ENCODE measurements at places on chromosomes 11 and 22.

DNA sequence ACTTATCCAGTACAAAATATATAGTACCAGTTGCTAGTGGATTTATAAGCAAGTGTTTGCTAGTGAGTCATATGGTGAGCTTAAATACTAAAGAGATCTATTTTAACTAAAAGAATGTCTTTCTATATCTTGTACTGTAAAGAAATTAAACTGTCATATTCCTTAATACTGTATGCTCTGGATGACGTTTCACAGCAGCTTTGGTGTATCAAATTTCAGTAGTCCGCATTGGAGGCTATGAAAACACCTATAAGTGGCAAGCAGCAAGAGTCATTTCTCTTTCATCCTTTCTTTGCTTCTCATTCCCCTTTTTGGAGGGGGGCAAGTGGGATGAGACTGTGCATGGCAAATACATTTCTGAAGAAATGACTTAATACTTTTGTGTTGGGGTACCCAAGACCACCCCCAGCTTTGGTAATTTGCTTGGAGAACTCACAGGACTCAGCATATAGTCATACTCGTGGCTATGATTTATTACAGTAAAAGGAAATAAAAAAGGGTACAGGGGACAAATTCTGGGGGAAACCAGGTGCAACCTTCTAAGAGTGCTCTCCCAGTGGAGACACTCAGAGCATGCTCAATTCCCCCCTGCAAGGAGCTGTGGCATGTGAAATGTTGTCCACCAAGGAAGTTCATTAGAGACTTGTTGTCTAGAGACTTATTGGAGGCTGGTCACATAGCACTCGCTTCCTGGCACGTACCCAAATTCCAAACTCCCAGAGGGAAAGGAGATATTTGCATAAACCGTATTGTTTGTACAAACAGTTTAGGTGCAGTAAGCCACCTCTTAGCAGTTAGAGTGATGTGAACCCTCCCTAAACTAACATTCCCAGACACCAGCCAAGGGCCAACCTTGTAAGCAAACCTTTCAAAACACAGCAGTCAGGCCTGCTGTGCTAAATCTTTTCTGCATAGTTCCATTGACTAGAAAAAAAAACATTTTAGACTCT is 210.8 kb downstream of the PGR start:
- no peak for DNase-seq

- no peak for DNase-seq
Observed at GRCh38 chr11:128779036-128779435, 85.2 kb downstream of the FLI1 start.

DNA sequence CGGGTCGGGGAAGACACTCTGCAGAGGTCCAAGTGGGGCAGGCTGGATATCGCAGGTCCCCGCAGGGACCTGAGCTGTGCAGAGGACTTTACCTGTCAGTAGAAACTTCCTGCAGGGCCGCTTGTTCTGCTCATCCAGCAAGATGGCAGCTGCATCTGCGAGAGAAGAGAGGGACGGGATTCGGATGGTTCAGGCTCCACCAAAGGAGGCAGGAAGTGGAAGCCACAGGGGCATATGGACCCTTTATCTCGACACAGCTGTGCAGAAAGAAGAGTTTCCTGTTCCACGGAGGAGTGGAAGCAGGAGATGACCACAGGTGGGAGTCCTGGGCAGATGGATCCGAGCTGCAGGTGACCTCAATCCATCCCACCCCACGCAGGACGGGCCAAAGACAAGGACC is 22.5 kb downstream of the CABP7 start:
- no peak for DNase-seq

DNA sequence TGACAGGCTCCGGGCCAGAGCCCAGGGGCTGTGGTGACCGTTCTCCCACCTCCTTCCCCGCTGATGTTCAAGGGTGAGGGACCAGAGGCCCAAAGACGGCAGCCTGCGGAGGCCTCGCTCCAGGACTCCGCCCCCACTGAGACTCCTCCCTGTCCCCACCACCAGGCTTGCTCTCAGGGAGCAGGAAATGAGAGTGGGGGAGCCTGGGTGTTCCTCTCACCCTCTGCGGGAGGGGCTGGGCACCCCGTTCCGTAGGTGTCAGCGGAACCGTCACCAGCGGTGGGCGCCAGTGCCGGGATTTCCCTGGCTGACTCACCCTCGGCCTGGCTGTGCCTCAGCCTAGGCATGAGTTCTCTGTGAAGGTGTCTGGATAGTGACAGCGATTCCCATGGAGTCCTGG is 15.7 kb downstream of the DAGLA start:
- DNase-seq, result no peak

- no peak for DNase-seq
Observed at GRCh38 chr11:91272089-91272488, 952.5 kb upstream of the FAT3 start.

- no peak for DNase-seq
Observed at GRCh38 chr11:23124996-23125395, 264.7 kb upstream of the CCDC179 start.

DNA sequence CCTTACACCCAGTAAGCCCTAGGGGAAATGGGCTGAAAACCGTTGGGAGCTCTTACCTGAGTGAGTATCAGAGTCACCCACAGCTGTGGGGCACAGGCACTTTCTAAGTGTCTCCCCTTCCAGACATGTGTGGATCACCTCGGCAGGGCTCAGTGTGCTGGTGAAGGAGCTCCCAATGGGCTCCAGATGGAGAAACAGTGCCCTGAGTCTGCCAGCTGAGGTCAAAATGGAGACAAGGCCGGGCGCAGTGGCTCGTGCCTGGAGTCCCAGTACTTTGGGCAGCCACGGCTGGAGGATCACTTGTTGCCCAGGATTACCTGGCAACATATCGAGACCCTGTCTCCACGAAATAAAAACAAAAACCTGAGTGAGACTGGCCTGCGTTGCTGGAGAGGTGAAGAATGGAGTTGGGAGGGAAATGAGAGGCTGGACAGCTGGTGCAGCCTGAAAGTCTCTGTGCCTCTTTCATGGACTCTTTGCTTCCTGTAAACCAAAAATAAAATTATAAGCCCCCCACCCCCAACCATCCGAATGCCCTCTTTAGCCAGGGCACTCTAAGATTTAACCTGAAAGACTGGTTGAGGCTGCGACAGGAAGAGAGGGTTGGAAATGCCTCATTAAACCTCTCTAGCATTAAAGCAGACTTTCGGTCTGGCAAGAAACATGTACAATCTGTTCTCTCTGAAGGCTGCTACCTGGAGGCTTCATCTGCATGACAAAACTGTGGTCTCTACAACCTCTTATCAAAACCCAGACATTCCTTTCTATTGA is 111.8 kb downstream of the SNX19 start:
- no peak for DNase-seq

DNA sequence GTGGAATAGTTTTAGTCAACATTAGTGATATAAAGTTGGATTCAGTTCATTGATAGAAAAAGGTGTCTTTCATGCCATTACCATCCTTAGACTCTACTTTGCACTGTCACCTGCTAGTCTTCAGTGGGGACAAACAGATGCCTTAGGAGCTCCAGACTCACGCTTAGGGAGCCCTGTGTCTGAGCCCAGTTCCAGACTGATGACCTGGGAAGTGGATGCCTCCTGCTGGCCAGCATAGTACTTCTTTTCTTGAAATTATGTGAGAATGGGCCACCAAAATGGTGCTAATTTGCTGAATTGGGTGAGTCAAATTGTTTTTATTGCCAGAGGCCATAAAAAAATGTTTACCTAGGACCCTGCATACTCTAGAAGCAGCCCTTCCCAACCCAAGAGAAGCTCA is 53.9 kb downstream of the NOX4 start:
- DNase-seq, result no peak

GRCh38 chr11:121810291-121810690 is 305.7 kb downstream of the BLID start:
- no peak for DNase-seq

GRCh38 chr11:134331354-134332188 is at the start of gene GLB1L2:
GLB1L2 (plus strand) TSS chr11:134331988; CDS start chr11:134332062, 74 bp downstream.
- peak; percentile 89 for DNase-seq

- DNase-seq, result peak; percentile 44
Observed at GRCh38 chr22:38260761-38261681, 11.8 kb downstream of the TMEM184B start.

DNA sequence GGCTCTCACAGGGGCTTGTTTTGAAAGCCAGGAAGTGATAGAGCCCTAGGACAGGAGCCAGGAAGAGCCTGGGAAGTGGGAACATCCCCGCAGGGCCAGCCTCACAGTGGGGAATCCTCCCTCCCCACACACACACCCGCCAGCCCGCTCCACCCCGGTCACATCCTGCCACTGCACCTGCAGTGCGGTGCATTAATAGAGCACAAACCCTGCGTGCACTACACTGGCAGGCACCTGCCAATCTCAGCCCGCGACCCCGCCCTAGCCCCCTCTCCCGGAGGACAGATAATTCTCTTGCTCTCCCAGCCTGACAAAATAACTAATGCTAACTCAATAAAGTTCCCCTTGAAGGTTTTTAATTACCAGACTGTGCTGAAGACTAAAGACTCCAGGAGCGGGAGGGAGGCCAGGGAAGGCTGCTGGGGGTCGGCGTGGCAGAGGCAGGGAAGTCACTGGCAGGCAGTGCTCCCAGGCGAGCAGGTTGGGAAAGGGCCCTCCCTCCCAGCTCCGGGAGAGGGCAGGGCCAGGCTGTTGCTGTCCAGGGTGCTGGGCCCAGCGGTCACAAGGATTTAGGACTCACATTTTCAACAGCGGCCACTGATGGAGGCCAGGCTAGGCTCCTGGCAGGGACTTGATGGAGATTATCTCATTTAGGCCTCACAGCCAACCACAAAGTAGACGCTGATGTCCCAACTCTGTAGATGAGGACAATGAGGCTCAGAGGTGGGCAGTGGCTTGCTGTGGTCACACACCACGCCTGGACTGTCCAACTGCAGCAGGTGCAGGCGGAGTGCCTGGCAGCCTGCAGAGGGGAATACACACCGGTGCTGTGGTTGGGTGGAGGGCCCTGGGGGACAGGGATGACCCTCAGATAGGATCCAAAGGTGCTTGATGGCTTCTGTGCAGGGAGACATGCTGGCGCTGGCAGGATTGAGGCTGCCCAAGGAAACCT is 23.9 kb upstream of the TCF20 start:
- no peak for DNase-seq

GRCh38 chr11:118048472-118049370 is 28.2 kb upstream of the TMPRSS4 start:
- DNase-seq, result no peak

GRCh38 chr11:36360318-36360717 is 64.2 kb downstream of the PRR5L start:
- no peak for DNase-seq

DNA sequence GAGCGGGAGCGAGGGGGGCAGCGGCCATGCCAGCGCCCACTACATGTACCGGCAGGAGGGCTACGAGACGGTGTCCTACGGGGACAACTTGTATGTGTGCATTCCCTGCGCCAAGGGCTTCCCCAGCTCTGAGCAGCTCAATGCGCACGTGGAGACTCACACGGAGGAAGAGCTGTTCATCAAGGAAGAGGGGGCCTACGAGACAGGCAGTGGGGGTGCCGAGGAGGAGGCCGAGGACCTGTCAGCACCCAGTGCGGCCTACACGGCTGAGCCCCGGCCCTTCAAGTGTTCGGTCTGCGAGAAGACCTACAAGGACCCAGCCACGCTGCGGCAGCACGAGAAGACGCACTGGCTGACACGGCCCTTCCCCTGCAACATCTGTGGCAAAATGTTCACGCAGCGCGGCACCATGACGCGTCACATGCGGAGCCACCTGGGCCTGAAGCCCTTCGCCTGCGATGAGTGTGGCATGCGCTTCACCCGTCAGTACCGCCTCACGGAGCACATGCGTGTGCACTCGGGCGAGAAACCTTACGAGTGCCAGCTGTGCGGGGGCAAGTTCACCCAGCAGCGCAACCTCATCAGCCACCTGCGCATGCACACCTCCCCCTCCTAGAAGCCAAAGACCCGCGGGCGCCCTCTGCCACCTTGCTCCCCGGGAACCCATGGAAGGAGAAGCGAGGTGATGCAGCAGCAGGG is 20.9 kb upstream of the TMEM191C start:
- no peak for DNase-seq

DNA sequence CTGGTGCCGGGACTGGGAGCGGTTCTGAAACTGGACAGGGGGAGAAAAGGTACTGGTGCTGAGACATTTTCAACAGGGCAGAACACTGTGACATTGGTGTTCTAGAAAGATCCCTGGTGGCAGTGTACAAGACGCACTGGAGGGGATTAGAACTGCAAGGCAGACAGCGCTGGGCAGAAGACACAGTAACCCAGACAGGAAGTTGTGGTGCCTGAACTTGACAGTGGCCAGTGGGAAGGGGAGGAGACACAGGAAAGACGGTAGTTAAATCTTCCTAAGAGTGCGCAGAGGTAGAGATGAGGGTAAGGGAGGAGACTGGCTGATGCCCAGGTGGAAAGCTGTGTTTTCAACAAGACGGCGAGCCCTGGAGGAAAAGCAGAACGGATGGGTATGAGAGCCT is 24.5 kb downstream of the FAM227A start:
- no peak for DNase-seq

GRCh38 chr11:75582895-75583717 is 21.1 kb downstream of the SERPINH1 start:
- peak; percentile 84 for DNase-seq

GRCh38 chr11:126011265-126011664 is 51.4 kb downstream of the CDON start:
- DNase-seq, result no peak

DNA sequence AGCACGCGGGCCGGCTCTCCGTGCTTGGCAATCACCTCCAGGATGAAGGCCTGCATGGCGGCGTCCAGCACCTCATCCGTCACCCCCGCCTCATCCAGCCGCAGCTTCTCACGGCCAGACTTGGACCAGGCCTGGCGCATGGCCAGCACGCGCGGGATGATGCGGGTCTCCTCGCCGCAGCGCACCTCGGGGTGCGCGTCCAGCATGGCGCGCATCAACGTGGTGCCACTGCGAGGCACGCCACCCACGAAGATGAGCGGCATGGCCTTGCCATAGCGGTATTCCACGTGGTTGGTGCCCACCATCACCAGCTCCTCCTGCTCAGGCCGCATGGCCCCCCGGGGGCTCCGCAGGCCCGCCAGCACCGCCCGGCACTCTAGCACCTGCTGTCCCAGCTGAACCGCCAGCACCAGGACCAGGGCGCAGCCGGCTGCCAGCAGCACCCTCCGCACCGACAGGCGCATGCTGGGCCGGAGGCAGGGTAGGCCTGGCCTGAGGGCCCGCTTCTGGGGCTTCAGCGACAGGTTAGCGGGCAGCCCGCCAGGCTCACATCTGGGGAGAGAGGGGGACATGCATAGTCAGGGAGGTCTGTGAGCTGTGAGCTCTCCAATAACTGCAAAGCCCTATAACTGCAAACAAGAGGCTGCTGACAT is 29.0 kb upstream of the TFIP11 start:
- no peak for DNase-seq

- peak; percentile 92 for DNase-seq
Observed at GRCh38 chr11:86244063-86244521, 461 bp upstream of the EED start.

- DNase-seq, result no peak
Observed at GRCh38 chr11:125554038-125554437, 15.2 kb upstream of the EI24 start.

GRCh38 chr22:30224161-30224857 is 22.2 kb downstream of the LIF start:
- DNase-seq, result no peak

Data from WERI-Rb-1 (cell line).